ENCODE measurements at places on chromosomes 6 and 20. TPM values are rescaled to one million over a fixed set of nuclear protein-coding genes. Genes with fewer than 3 reads are reported as not detected.

- DNase-seq = no peak
Measured at GRCh38 chr20:57986666-57987065, 241.8 kb downstream of the ANKRD60 start.

GRCh38 chr6:169864148-169865020, 113.0 kb downstream of the ERMARD start:
- DNase-seq = no peak

GRCh38 chr20:63318391-63319163, 25.6 kb downstream of the COL20A1 start:
- DNase-seq = no peak

DNA sequence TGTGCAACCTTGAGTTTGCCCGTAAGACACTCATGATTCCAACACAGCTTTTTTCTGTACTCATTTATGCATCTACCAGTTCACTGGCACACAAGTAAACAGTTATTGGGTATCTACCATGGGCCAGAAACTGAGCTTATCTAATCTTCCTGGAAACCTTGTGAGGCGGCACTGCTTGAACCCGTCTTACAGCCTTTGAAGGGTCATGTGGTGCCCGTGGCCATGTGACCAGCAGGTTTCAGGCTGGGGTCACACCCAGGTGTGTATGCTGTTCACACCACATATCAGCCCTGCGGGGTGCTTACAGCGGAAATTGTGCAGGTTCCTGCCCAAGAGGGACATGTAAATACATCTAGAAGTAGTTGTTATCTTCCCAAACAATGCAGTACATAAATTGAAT, 6.1 kb downstream of the THBD start:
- no peak for DNase-seq

GRCh38 chr6:43900560-43900915, 130.5 kb downstream of the VEGFA start:
- no peak for DNase-seq

- DNase-seq = no peak
Measured at GRCh38 chr6:31776485-31776988, 591 bp downstream of the VWA7 start.

DNA sequence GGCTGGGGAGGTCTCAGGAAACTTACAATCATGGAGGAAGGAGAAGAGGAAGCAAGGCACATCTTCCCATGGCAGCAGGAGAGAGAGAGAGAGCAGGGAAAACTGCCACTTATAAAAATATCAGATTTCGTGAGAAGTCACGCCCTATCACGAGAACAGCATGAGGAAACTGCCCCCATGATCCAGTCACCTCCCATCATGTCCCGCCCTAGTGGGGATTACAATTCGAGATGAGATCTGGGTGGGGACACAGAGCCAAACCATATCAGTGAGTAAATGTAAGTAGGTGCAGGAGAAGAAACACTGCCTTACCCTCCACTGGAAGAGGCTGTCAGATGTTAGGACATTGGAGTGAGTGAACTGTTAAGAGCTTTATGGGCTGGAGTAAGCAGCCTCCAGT, 270.4 kb downstream of the TFAP2C start:
- DNase-seq = no peak

GRCh38 chr6:13979284-13980171, 54.8 kb downstream of the RNF182 start:
- no peak for DNase-seq

- no peak for DNase-seq
Measured at GRCh38 chr6:22361576-22361975, 64.7 kb upstream of the PRL start.

DNA sequence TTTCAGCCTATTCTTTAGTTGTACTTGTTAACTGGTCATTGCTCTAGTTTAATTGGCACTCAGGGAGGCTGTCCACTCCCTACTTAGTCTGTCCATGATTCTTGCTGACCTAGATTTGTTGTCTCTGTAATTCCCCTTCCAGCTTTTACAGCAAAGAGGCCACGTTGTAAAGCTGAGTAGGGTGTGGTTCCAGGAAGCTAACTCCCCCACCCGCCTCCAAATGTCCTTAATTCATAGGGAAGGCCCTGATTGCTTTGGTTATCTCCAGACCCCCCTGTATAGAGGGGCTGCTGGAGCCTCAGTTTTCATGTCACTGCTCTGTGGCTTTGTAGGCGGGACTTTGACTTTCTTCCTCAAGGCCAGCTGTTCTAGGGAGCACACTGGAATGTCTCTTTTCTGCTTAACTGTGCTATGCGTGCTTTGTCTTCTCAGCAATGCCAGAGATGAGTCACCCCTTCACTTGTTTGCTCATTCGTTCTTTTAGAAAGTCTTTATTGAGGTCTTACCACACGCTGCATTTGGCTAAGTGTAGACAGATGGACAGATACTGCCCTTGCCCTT, 175.1 kb upstream of the JAG1 start:
- peak; percentile 98 for DNase-seq

DNA sequence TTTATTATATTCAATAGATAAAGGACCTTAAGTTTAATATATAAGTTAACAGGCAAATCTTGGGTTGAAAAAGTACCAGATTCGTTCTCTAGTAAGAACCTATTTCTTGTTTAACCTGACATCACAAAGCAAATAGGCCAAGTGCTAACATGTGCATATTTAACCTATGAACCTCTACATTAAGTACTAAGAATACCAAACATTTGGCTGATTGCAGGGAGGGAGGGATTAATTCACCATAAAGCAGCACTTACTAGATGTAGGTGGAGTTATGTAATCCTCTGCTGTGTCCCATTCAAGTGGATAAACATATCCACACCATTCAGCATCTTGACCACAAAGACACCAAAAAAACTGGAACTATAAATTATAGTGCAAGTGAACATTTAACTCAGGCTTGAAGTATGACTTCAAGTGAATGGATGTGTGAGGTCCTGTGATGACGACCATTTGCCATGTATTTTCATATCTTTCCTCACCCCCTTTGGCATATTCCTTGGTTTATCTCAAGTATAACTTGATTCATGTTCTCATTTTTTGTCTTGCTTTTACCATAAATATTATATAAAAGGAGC, 10.2 kb downstream of the STX11 start:
- no peak for DNase-seq

GRCh38 chr6:26272171-26272637, 92.8 kb upstream of the BTN3A2 start:
- DNase-seq = no peak

DNA sequence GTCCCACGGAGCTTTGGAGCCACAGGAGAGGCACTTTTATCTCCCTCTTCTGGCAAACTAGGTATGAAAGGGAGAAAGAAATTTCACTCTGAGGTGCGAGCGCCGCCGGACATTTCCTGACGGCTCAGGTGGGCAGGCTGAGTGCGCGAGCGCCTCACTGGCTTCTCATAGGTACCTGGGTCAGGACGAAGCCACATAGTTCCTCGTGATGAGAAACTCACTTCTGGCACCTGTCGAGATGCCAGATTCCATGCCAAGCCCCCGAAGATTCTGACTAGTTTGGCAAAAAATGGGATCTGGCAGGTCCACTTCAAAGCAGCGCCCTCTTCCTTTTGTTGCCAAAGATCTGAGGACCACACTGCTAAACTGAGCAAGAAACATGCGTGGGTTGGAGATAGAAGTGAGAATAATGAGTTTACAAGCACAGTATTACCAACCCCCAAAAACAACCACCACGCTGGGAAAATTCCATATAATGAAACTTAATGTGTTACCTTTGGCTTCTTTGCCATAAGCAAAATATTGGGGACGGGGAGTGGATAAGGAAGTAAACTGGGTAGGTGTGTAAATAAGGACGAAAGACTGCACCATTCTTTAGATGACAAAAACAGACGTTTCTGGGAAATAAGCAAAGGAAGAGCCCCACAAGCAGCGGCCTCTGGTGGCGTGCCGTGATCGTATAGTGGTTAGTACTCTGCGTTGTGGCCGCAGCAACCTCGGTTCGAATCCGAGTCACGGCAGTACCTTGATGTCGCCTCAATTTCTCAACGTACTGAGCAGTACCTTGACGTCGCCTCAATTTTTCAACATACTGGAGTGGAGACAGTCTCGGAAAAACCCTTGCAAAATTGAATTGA, 89.8 kb upstream of the PRSS16 start:
- peak; percentile 56 for DNase-seq

The DEFB132 gene
- total RNA-seq = not detected

The MYLK2 gene
- total RNA-seq = 3.1 TPM

DNA sequence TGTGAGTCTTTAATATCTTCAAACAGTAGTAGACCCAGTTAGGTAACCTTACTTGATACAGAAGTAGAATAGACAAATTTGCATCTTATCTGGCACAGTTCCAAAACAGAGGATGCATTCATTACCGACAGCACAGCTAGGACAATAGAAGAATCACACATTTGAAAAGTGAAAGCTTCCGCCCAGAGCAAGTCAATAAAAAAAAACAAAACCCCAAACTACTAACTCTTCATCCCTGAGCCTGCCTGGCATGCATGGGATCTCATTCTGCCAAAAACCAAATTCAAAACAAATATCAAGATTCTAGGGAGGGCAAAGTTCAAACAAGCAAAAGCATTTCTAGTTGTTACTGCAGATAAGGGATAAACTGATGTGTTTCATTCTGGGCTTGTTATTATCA, 235.4 kb downstream of the BTBD9 start:
- DNase-seq = peak; percentile 9

DNA sequence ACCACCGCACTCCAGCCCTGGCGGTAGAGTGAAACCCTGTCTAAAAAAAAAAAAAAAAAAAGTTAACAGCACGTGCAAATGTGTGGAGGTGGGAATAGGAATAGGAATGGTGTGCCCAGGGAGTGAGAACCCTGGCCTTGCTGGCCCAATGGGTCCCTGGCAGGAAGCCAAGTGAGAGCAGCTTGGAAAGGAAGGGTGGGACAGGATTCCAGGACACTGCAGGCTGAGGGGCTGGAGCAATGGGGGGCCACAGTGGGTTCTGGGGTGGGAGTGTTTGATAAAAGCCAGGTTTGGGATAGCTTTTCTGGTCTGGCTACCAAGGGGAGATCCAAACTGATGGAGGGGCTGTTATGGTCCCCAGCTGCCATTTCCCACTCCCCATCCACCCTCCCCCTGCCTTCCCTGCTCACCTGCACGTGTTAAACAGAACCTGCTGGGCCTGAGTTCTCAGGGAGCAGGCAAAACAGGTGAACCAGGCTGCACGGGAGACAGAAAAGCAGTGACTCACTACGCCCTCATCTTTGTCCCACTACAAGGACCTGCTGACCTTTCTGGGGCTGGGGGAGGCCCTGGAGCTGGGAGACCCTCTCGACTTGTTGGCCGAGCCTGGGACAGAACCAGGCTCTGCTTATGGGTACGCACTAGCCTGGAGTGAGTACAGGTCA, 3.3 kb downstream of the SUN5 start:
- no peak for DNase-seq

GRCh38 chr6:5992551-5993225, 14.0 kb downstream of the NRN1 start:
- DNase-seq = no peak

GRCh38 chr20:10618611-10619245, 55.1 kb downstream of the JAG1 start:
- DNase-seq = no peak

DNA sequence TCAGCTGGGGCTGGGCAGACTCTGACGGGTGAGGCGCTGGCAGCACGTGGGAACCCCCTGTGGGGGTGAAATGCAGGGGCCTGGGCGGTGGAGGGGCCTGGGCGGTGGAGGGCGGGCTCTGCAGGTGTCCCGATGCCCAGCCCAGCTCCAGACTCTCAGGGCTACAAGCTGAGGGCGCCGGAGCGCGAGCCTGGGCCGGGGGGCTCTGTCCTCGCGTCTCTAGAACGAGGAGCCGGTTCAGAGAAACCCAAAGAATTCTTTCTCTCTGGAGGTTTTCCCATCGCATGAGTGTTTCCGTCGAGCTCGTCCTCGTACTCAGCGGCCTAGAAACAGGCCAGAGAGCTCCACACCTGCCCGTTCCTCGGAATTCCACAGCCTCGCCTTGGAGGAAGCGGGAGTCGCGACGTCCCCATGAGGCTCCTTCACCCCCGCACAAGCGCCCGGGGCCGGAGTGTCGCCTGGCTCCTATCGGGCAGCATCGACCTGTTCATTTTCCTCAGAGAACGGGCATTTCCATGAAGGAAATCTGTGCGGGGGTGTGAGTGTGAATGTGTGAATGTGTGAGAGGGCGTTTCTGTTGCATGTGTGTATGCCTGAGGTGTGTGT, 76.9 kb downstream of the SMOC2 start:
- no peak for DNase-seq

The LINC00237 gene
- total RNA-seq = not detected

DNA sequence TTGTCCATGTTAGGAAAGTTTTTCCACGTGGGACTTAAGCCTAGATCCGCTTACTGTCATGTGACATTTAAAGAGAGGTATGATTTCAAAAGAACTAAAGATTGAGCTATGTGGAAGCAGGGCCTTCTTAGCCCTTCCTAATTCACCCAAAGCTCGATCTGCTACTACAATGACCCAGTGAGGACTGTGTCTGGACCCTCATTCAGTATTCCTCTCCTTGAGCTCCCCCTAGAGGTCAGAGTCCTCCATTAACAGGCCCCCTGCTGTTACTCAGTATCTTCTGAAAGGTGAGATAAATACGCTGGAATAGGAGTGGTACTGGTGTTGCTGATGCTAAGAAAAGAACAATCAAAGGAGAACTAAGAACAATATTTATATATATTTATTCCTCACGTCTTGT, 414.0 kb downstream of the GJA1 start:
- peak; percentile 54 for DNase-seq

- DNase-seq = peak; percentile 83
Measured at GRCh38 chr6:43972913-43973300, 154.3 kb downstream of the MRPL14 start.

The MICB gene
- 4.1 TPM for total RNA-seq

GRCh38 chr20:38141889-38142494, 23.1 kb downstream of the TGM2 start:
- DNase-seq = no peak

DNA sequence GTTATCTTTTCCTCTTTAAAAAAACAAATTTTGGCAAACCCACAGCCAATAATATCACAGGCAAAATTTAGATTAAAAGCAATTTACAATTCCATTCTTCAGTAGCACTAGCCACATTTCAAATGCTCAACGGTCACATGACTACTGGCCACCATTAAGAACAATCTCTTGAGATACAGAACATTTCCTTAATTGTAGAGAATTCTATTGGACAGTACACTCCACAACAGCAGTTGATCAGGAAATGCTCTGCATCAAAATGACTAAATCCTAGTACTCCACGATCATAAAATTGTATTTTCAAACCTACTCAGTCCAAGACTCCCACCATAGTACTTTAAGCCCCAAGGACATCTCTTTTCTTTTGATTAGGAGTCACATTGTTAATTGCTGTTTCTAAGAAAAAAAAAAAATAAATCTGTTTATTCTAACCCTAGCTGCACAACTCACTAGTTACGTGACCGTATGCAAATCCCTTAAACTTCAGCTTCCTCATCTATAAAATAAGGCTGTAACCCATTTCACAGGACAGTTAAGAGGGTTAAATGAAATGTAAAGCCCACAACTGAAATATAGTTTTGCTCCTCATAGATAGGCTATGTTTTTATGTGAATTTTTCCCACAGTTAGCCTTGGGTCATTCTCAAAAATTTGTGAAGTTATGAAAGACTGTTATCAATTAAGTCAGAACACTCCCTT, 9.8 kb downstream of the C6orf62 start:
- DNase-seq = no peak

The SLC24A3 gene
- 0.79 TPM for total RNA-seq

All from astrocyte (in vitro differentiated cells and primary cell).